Hepatocyte (in vitro differentiated cells): ENCODE measurements at places on chromosomes 7 and 10.

- H3K4me1 ChIP-seq, result peaks cover 27% of the 10 kb centered on the region
- H3K36me3 ChIP-seq, result no peaks in the 10 kb centered on the region
- H3K27ac ChIP-seq, result no peak overlapping the region
- no peak overlapping the region for H3K4me3 ChIP-seq
- no peak for DNase-seq
These were observed 133.6 kb downstream of the SEMA3C start for GRCh38 chr7:80785276-80785675.

- no peaks in the 10 kb centered on the region for H3K4me1 ChIP-seq
- H3K36me3 ChIP-seq, result no peaks in the 10 kb centered on the region
- no peak overlapping the region for H3K27ac ChIP-seq
- H3K27me3 ChIP-seq, result peaks cover 4% of the 10 kb centered on the region
These were observed 64.5 kb upstream of the SYPL1 start for GRCh38 chr7:106176414-106177299.

- no peak for DNase-seq
- no peaks in the 10 kb centered on the region for H3K36me3 ChIP-seq
- no peak overlapping the region for H3K4me3 ChIP-seq
- peaks cover 5% of the 10 kb centered on the region for H3K4me1 ChIP-seq
- no peak overlapping the region for H3K27ac ChIP-seq
- H3K27me3 ChIP-seq, result no peaks in the 10 kb centered on the region
These were observed 908 bp downstream of the CRYGN start for GRCh38 chr7:151438864-151439601.

DNA sequence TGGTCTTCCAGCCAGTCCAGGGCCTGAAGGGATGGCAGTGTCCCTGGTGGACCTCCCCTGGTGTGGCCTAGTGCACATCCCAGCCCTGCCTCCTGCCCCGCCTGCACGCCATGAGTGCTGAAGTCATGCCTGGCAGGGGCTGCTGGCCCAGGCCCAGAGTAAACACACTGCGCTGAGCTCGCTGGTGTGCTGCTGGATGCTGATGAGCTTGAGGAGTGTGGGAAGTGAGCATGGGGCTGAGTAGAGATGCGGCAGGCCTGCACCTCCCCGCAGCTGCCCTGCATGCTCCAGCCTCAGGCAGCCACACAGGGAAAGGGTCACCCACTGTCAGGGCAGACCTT, 43.2 kb downstream of the HTRA1 start:
- DNase-seq, result peak; percentile 60
- H3K4me3 ChIP-seq, result no peak overlapping the region
- H3K27me3 ChIP-seq, result no peaks in the 10 kb centered on the region
- H3K27ac ChIP-seq, result no peak overlapping the region

DNA sequence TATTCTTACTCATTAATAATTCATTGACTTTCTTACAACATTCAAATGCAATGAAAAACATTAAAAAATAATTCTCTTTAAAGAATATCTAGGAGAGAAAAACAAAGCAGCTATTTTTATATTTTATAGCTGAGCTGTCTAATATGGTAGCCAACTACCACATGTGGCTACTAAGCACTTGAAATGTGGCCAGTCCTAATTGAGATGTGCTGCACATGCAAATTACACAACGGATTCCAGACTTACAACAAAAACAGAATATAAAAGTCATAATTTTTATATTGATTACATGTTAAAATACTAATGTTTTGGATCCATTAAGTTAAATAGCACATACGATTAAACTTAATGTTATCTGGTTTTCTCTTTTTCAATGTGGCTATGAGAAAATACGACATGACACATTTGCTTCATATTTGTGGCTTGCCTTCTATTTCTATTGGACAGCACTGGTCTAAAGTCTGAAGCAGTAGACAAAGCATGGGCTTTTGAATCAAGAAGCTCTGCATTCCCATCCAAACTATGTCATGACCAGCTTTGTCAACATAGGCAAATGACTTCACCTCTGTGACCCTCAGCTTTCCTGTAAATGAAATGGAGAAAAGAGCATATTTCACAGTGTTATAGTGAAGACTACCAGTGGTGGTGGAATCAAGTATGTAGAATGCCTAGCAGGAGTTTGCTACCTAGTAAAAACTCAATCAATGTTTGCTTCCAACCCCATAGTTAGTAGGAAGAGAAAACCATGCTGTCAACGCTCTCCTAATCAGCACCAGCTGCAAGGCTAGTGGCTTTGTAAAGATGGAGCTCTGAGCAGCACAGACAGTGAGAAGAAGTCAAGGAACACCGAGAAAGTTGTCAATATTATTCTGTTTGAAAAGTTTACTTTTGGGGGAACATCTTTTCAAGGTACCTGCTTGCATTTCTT, 37.1 kb upstream of the GDF10 start:
- H3K27me3 ChIP-seq, result no peaks in the 10 kb centered on the region
- no peak overlapping the region for H3K4me3 ChIP-seq
- no peaks in the 10 kb centered on the region for H3K36me3 ChIP-seq
- DNase-seq, result no peak
- no peak overlapping the region for H3K27ac ChIP-seq

- H3K36me3 ChIP-seq, result no peaks in the 10 kb centered on the region
- no peak overlapping the region for H3K4me3 ChIP-seq
- DNase-seq, result no peak
These were observed 79.5 kb downstream of the SGMS1 start for GRCh38 chr10:50544095-50544856.

DNA sequence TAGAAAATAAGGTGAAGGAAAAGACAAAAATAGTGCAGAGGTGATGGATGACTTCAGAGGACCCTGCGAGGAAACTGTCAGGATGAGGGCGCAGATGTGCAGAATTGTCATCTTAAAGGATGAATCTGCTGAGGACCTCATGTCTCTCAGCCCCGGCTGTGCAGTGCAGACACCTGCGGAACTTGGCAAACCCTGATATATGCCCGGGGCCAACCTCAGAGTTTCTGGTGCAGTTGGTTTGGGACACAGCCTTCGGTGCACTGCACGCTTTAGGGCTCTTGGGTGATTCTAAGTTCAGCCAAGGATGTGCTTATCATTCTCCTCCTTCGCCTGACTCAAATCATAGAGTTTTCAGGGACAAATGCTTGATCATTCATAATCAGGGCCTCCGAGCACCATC, 310.1 kb downstream of the TCERG1L start:
- peaks cover 6% of the 10 kb centered on the region for H3K27me3 ChIP-seq
- no peak overlapping the region for H3K4me3 ChIP-seq
- H3K27ac ChIP-seq, result no peak overlapping the region
- no peaks in the 10 kb centered on the region for H3K36me3 ChIP-seq
- no peak for DNase-seq
- H3K4me1 ChIP-seq, result no peaks in the 10 kb centered on the region

DNA sequence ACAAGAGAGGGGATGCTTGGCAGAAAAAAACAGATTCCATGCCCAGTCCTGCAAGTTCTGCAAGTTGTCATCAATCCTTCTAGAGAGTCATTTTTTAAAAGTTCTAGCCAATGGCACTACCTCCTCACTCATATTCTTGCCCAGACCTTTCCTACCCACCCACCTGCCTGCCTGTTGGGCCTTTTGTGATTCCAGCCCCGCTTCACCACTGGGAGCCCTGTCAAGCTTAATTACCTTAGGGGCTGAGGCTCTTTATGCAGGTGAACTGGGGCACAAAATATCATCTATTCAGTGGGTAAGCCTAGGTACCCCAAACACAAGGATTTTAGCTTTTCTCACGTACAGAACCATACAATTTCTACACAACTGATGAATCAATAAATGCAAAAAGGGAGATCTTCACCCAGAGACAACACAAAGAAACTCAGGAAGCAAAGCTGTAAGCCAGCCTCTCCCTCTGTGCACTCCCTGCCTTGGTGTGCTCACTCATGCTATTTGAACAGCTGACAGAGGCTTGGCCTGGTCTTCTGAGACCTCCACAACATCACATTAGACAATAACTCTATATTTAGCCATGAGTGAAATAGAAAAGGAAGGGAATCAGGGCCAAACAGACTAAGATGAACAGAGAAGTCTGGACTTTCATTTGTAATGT, 222.6 kb downstream of the HTR7 start:
- no peak overlapping the region for H3K4me3 ChIP-seq
- no peaks in the 10 kb centered on the region for H3K27me3 ChIP-seq
- no peaks in the 10 kb centered on the region for H3K36me3 ChIP-seq
- H3K27ac ChIP-seq, result no peak overlapping the region
- no peak for DNase-seq
- no peaks in the 10 kb centered on the region for H3K4me1 ChIP-seq

DNA sequence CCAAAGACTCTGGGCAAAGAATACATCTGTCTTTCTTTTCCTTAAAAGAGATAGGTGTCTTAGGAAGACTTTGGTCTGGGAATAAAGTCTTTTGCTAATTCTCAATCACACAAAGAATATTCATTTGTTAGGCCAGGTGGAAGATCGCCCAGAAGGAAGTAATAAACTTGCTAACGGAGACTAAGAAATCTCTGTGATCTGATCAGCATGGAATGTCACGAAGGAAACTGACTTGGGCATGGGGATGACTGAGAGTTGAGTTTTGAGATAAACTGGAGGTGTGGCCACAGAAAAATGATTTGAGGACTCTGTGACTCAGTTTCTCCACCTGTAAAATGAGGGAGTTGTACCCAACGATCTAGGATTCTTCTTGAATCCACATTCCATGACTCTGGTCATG, 161.1 kb upstream of the SVIL start:
- no peaks in the 10 kb centered on the region for H3K36me3 ChIP-seq
- no peak overlapping the region for H3K4me3 ChIP-seq
- H3K4me1 ChIP-seq, result peaks cover 9% of the 10 kb centered on the region
- no peak for DNase-seq

DNA sequence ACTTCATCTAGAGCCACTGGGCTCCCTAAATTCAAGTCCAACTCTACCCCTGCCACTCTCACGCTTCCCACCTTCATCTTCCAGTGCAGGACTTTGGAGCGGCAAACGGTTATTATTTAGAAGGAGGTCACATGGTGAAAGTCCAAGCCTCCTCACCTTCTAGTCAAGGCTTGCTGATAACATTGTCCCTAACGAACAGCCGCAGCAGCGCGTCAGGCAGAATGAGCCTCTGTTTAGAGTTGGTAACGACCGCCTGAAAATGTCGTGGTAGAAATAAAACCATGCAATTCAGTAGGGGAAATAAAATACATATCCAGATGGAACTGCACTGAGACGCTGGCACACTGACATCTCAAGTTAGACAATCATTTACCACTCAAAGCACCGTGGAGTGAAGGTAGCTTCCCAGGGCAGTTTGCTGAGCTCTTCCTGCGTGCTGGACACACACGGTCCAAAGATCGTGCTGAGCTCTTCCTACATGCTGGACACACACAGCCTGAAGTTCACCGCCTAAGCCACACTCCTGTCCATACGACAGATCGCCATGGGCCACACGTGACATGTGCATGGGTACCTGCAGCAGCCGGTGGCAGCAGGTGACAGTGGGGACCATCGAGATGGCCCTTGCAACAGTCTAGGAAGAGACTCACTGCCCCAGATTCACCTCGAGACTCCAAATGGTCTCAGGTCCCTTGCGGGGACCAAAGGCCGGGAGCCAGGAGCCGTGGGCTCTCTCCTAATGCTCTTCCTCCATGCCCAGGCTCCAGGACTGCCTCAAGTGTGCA, 323.5 kb downstream of the PTPRN2 start:
- DNase-seq, result peak; percentile 61
- peak overlapping the region; percentile 47 for H3K27ac ChIP-seq
- no peaks in the 10 kb centered on the region for H3K27me3 ChIP-seq
- H3K36me3 ChIP-seq, result no peaks in the 10 kb centered on the region
- H3K4me1 ChIP-seq, result peaks cover 6% of the 10 kb centered on the region

- no peak overlapping the region for H3K4me3 ChIP-seq
- no peaks in the 10 kb centered on the region for H3K27me3 ChIP-seq
- peaks cover 16% of the 10 kb centered on the region for H3K4me1 ChIP-seq
- H3K36me3 ChIP-seq, result no peaks in the 10 kb centered on the region
- no peak for DNase-seq
- H3K27ac ChIP-seq, result peak overlapping the region; percentile 39
These were observed 143.2 kb downstream of the GRK5 start for GRCh38 chr10:119350502-119351097.

- peak overlapping the region; percentile 25 for H3K4me3 ChIP-seq
- peak overlapping the region; percentile 9 for H3K27ac ChIP-seq
- H3K27me3 ChIP-seq, result peaks cover 80% of the 10 kb centered on the region
- H3K36me3 ChIP-seq, result no peaks in the 10 kb centered on the region
These were observed 3.6 kb downstream of the HOXA13 start for GRCh38 chr7:27196287-27196767.

- DNase-seq, result no peak
- H3K27me3 ChIP-seq, result no peaks in the 10 kb centered on the region
- no peaks in the 10 kb centered on the region for H3K36me3 ChIP-seq
- no peak overlapping the region for H3K27ac ChIP-seq
- H3K4me1 ChIP-seq, result peaks cover 12% of the 10 kb centered on the region
- H3K4me3 ChIP-seq, result no peak overlapping the region
These were observed 61.5 kb downstream of the CPVL start for GRCh38 chr7:29084832-29085231.

- no peaks in the 10 kb centered on the region for H3K27me3 ChIP-seq
- H3K27ac ChIP-seq, result no peak overlapping the region
- H3K4me1 ChIP-seq, result peaks cover 5% of the 10 kb centered on the region
- H3K4me3 ChIP-seq, result no peak overlapping the region
- DNase-seq, result no peak
These were observed 164.3 kb downstream of the JAZF1 start for GRCh38 chr7:28016297-28016696.

DNA sequence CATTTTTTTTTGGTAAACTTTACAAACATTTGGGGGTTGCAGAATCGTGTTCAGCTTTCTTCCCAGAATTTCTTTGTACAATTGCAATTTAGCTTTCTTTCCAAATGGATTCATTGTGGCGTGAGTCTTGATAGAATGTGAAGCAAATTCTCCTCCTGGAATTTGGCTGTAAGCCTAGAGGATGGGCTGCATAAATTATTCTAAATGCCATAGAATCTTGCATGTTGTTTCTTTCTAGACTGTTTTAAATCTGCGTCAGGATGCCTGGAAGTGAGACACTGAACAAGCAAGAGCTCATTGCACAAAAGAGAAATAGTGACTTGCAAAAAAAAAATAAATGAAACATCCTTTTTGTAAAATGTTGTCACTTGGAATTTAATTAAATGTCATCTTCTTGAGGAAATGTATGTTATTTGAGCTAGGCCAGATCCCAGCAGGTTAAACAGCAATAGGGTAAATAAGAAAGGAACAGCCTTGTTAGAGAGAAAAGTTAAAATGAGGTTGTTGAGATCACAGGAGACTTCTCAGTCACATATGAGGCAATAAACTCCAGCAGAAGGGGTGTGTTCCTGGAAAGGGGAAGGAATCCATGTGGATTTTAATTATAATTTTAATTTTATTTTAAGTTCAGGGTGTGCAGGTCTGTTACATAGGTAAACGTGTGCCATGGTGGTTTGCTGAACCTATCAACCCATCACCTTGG, 483.0 kb downstream of the PLXDC2 start:
- H3K36me3 ChIP-seq, result no peaks in the 10 kb centered on the region
- H3K27ac ChIP-seq, result no peak overlapping the region
- no peak overlapping the region for H3K4me3 ChIP-seq
- no peak for DNase-seq

DNA sequence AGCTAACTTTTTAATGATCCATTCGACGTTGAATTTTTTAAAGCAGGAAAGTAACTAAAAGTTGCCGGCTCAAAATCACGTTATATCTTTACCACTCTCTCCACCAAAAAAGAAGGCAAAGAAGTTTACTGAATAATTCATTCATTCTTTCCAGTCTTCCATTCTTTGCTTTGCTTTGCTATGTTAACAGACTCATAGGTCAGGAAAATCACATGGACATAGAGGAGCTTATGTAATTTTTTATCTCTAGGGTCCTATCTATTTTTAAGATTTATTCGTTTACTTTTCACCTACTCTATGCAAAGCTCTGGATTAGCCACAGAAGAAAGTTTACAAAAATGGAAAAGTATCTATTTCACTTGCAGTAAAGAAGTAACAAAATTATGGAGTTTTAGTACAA, 52.6 kb downstream of the MRC1 start:
- no peak for DNase-seq
- H3K36me3 ChIP-seq, result no peaks in the 10 kb centered on the region
- H3K4me1 ChIP-seq, result no peaks in the 10 kb centered on the region
- no peaks in the 10 kb centered on the region for H3K27me3 ChIP-seq
